Ovary (tissue), 10 donors: ENCODE measurements at places on chromosomes 5 and 9. TPM values are rescaled to one million over a fixed set of nuclear protein-coding genes. Genes with fewer than 3 reads are reported as not detected.

Gene PRUNE2
- total RNA-seq = 45.8 TPM

Gene NR5A1
- total RNA-seq = 50.2 TPM

Gene GZMA
- total RNA-seq = 1.0 TPM

Gene STK10
- total RNA-seq = 10.5 TPM

Gene SH3RF2
- 6.5 TPM for total RNA-seq

Gene CCL27
- total RNA-seq = not detected

Gene MSMP
- not detected for total RNA-seq

Gene NSG2
- not detected for total RNA-seq

Gene MAMDC4
- 6.1 TPM for total RNA-seq

Gene C9
- total RNA-seq = not detected
